ENCODE measurements at places on chromosomes 6 and 20. TPM values are rescaled to one million over a fixed set of nuclear protein-coding genes. Genes with fewer than 3 reads are reported as not detected.

Gene SLA2
- total RNA-seq = 0.14 TPM

Gene C2
- 0.63 TPM for total RNA-seq

Gene ADGRF4
- total RNA-seq = 0.03 TPM

DNA sequence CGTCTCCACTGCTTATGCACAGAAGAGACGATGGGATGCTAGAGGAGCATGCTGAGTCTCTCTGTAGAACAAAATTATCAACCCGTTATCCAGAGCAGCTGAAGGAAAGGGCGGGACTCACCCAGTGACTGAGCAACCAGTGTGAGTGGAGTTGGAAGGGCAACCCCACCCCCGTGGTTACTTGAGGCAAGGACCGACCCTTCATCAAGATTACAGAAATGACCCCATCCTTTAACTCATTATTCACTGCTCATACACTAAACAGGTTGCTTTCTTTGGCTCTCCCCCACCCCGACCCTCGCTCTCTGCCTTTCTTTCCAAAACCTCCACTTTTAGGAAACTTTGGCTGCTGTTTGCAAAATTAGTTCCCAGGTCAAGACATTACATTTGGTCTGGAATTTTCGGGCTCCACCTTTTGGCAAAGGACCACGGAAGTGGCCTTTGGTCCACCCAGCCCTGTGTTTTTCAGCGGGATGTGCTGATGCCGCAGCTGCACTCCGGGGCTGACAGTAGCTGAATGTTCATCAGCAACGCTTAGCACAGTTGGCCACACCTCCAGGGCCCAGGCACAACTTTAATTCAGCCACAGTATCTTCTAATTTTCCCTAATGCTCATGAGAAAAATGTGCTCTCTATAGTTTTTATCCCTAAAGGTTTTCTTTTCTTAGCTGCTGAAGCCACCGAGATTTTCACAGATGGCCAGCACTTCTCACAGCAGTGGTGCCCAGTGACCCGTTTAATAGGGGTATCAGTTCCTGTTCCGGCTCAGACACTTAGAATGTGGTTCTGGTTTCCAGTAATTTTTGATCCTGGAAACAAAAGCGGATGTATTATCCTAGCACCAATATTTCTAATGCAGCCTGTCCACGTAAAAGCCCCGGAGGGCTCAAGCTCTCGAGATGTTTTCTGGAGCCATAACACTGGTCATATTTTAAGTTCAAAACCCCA is 103.6 kb upstream of the NXT1 start:
- DNase-seq = no peak

GRCh38 chr20:45950330-45950646 is 15.8 kb downstream of the PCIF1 start:
- DNase-seq = no peak

GRCh38 chr6:152233547-152234320 is 403.4 kb downstream of the SYNE1 start:
- DNase-seq = no peak

DNA sequence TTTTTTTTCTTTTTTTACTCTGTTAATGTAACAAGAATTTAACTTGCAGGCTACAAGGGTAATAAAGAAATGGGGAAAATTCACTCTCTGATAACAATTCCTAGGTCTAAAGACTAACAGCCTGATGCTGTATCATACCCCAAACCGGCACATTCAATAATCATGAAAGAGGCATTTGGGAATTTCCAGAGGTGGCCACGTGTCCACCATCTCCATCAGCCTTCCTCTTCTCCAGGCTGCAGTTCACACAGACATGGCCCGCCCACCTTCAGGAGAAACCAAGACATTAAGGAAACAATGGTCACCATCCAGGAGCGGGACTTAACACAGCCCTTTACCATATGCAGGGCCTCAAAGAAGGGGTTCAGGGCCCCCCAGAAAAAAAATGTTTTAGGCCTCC is 44.8 kb downstream of the PDE10A start:
- DNase-seq = no peak

DNA sequence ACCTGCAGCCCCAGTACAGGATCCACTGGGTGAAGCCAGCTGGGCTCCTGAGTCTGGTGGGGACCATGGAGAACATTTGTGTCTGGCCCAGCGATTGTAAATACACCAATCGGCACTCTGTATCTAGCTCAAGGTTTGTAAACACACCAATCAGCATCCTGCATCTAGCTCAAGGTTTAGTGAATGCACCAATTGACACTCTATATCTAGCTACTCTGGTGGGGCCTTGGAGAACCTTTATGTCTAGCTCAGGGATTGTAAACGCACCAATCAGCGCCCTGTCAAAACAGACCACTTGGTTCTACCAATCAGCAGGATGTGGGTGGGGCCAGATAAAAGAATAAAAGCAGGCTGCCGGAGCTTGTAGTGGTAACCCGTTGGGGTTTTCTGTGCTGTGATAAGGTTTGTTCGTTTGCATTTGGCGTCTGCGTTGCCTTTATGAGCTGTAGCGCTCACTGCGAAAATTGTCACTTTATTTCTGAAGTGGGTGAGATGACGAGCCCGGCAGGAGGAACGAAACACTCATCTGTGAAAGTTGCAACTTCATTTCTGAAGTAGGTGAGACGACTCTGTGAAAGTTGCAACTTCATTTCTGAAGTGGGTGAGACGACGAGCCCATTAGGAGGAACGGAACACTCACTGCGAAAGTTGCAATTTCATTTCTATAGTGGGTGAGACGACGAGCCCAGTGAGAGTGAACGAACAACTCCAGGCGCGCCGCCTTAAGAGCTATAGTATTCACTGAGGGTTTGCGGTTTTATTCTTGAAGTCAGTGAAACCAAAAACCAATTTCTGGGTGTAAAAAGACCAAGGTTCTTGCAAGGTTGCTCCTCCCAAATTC is 31.1 kb downstream of the SERPINB6 start:
- peak; percentile 12 for DNase-seq
